ENCODE measurements at places on chromosomes 3 and 15.
A peak's percentile ranks its signal among the peaks of the same experiment; 100 is the strongest.

- DNase-seq = no peak
Observed at GRCh38 chr3:148090156-148090555, 607.5 kb upstream of the AGTR1 start.

DNA sequence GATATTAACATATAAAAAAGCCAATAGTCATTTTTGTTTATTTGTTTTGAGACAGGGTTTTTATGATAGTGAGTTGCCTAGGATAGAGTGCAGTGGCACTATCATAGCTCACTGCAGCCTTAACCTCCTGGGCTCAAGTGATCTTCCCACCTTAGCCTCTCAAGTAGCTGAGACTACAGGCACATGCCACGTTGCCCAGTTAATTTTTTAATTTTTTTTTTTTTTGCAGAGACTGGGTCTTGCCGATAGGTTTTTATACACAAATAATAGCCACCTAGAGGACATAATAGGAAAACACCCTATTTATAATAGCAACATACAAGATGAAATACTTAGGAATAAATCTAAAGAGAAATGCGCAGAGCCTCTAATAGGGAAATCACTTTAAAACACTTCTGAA, 13.3 kb downstream of the EIF3J start:
- peak; percentile 52 for DNase-seq

- no peak for DNase-seq
Observed at GRCh38 chr3:145721273-145721805, 439.6 kb downstream of the PLOD2 start.

GRCh38 chr3:100209169-100209568, 51.6 kb upstream of the TBC1D23 start:
- DNase-seq = no peak

DNA sequence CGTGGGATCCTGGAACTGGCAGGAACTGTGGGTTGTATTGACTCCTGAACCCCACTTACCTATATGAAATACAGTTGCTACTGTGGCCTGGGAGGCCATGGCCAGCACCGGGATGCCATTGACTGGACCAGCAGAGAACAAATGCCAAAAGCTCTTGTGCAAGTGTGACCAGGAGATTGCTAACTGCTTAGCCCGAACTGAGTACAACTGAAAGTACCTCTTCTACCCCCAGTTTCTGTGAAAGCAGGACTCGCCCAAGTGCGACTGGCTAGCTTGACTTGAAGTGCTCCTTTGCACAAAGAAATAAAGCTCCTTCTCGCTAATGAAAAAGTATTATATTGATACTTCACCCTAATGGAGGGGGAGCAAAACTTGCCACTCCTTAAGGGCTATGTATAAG, 101.3 kb upstream of the ATP11B start:
- no peak for DNase-seq

- no peak for DNase-seq
Observed at GRCh38 chr3:57160076-57160764, 4.9 kb downstream of the IL17RD start.

- DNase-seq = no peak
Observed at GRCh38 chr15:80491163-80491847, 87.1 kb downstream of the ARNT2 start.

DNA sequence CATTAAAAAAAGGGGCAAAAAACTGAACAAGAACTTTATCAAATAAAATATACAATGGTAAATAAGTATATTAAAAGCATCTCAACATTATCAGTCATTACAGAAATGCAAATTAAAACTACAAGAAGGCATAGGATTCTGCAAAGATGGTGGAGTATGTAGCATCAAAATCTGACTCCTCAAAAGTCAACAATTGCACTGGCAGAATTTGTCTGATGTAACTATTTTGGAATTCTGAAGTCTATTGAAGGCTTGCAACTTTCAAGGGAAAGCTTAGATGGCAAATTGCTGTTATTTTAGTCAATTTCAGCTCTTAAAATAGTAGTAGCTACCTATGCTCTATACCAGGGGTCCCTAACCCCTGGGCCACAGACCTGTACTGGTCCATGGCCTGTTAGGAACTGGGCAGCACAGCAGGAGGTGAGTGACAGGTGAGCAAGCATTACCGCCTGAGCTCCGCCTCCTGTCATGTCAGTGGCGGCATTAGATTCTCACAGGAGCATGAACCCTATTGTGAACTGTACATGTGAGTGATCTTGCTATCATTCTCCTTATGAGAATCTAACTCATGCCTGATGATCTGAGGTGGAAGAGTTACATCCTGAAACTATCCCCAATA, 107.6 kb downstream of the TGFBR2 start:
- DNase-seq = no peak

GRCh38 chr3:107218864-107219269, 158.4 kb upstream of the CCDC54 start:
- no peak for DNase-seq

- no peak for DNase-seq
Observed at GRCh38 chr15:101479851-101480612, 9.5 kb downstream of the PCSK6 start.

DNA sequence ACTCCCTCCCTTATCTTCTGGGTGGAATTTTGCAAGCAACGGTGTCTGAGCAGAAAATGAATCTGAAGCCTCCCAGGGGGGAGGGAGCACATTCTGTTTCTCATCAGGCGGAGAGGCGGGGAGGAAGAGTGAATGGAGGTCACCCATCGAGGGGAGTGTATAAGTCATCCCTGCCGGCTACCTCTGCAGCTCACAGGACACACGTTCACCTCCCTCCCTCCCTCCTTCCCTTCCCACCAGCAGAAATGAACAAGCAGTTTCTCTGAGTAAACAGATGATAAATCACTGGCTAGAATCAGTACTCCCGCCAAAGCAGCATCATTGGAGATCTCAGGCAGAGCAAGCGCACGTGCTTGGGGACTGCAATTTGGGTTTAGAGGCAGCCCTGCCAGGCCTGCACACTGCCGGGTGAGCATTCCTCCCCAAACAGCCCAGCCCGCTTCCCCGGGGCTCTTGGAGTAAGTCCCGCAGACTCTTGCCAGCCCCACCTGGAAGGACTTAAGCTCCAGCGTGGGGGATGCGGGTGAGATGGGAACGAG, 38.3 kb downstream of the CPN2 start:
- peak; percentile 80 for DNase-seq

GRCh38 chr15:85794598-85795336, at the start of gene KLHL25:
Gene KLHL25, minus strand, starts transcription at chr15:85794925. Its CDS starts 25,115 bp downstream, at chr15:85769810.
- peak; percentile 94 for DNase-seq

- peak; percentile 97 for DNase-seq
Observed at GRCh38 chr3:73602170-73602569, 22.6 kb downstream of the PDZRN3 start.

- DNase-seq = no peak
Observed at GRCh38 chr3:69420781-69421520, 35.1 kb upstream of the FRMD4B start.

DNA sequence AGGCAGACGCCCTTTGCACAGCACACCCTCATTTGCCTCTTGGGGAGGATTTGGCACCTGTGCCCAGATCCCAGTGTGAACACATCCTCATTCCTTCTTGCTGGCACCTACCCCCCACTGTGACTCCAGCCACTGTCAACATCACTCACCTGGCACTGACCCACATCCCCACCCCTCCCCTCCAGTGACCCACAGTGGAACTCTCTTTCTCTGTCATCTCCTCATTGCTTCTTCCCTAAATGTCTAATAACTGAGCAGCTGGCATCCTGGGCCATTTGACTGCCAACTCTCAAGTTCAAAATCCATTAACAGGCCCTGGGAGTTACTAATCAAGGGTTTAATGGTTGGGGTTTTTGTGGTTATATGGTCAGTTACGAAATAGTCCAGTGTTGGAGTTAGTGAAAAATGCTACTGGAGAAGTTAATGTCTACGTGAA, 14.4 kb downstream of the SNAPC5 start:
- peak; percentile 88 for DNase-seq

- no peak for DNase-seq
Observed at GRCh38 chr15:70320482-70320881, 222.8 kb upstream of the TLE3 start.

DNA sequence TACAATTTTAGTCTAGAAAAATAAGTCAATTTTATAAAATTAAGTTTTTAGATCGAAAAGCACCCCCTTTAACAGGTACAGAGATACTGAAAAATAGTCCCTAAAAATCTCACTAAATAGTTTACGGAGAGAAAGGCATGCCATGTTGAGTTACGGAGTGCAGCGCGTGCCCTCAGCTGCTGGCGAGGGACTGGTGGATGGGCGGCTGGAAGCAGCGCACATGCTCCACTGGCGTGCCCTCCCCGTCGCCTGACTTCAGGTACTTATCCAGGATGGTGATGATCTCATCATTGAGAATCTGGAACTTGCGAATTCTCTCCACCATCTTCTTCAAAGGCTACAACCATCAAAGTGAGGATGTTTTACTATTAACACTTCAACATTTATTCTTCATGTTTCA, 31.4 kb downstream of the NIPA2 start:
- DNase-seq = no peak

GRCh38 chr15:27066446-27066845, 95.5 kb downstream of the GABRG3 start:
- DNase-seq = no peak

Data from AG10803 (cell line).